ENCODE measurements at places on chromosomes 11 and 22.
A peak's percentile ranks its signal among the peaks of the same experiment; 100 is the strongest.

GRCh38 chr11:3170044-3170755 is 5.1 kb upstream of the OSBPL5 start:
- no peak for DNase-seq

DNA sequence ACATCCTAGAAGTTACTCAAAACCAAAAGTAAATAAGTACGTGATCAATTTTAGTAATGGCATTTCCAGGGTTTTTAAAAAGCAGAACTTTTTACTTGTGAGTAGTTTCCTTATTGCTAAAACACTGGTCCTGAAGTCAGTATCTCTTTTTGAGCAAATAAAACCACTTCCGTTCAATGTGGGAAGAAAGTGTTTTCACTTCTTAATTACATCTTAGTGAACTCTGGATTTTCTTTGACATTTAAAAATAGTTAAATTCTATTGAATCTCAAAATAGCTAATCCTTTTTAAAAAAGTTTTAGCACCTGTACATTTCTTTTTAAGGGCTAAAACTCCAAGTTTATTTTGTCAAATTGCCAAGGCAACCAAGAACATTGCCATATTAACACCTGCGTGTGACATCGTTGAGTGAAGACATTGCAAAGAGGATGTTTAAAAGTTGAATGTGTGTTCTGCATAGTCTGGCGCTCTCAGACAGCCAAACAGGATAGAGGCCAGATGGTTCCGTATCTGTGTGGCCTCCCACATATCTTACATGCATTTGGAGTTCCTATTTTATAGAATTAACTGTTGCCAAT is 17.2 kb upstream of the OR5B21 start:
- no peak for DNase-seq

GRCh38 chr11:3000032-3000961 is 8.2 kb upstream of the NAP1L4 start:
- DNase-seq = no peak

- DNase-seq = no peak
These were observed 57.2 kb downstream of the GUCY1A2 start for GRCh38 chr11:106961048-106961447.

- peak; percentile 86 for DNase-seq
These were observed 103.8 kb downstream of the FAM168A start for GRCh38 chr11:73493956-73494598.

GRCh38 chr11:86243396-86243795 is 1.2 kb upstream of the EED start:
- DNase-seq = no peak

DNA sequence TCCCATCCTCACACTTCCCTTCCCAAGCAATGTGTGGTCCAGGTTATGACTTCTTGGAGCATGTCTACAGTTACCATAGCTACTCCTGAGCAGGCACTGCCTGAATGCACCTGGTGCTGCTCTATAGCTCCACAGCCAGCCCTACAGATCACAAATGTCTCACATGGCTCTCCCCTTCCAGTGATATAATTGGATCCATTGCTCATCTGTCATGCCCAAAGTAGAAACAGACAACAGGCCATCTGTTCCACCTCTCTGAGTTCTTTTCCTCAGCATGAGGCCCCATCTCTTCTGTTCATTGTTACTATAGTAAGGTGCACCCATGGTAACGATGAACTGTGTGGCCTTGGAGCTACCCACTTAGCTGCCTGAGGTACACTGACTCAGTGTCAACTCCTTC is 320.3 kb upstream of the ZC3H12C start:
- DNase-seq = no peak

GRCh38 chr11:21396342-21397008 is 727.1 kb downstream of the NELL1 start:
- no peak for DNase-seq

- DNase-seq = peak; percentile 12
These were observed 32.4 kb downstream of the TMEM225 start for GRCh38 chr11:123853038-123853437.

GRCh38 chr22:20026996-20027601 is 6.2 kb downstream of the TANGO2 start:
- no peak for DNase-seq

DNA sequence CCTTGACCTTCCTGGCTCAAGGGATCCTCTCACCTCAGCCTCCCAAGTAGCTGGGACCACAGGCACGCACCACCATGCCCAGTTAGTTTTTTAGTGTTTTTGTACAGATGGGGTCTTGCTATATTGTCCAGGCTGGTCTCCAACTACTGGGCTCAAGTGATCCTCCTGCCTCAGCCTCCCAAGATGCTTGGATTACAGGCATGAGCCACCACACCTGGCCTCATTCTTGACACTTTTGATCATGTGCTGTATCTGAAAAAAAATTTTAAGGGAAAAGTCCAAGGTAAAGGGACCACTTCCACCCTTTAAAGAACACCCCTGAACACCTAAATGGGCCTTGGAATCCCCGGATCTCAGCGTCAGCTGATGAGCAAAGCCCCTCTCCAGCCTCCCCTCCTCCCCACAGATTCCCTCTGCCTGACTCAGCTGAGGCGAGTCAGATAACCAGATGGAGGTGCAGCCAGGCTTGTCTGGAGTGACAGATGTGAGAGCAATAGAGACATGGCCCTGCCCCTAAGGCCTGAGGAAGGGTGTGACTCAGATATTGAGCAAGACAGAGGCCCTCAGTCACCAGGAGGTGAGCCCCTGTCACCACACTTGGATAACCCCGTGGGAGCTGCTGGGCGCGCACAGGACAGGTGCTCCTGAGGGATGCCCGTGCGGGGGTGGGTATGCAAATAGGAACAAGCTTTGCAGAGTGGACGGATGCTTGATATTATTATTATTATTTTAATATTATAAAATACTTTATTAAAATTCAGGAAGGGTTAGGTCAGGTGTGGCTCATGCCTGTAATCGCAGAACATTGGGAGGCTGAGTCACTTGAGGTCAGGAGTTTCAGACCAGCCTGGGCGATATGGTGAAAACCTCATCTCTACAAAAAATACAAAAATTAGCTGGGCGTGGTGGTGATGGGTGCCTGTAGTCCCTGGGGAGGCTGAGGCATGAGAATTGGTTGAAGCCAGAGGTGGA is 5.0 kb upstream of the CCDC88B start:
- DNase-seq = no peak

GRCh38 chr11:8905528-8906165 is 5.3 kb upstream of the AKIP1 start:
- DNase-seq = no peak

DNA sequence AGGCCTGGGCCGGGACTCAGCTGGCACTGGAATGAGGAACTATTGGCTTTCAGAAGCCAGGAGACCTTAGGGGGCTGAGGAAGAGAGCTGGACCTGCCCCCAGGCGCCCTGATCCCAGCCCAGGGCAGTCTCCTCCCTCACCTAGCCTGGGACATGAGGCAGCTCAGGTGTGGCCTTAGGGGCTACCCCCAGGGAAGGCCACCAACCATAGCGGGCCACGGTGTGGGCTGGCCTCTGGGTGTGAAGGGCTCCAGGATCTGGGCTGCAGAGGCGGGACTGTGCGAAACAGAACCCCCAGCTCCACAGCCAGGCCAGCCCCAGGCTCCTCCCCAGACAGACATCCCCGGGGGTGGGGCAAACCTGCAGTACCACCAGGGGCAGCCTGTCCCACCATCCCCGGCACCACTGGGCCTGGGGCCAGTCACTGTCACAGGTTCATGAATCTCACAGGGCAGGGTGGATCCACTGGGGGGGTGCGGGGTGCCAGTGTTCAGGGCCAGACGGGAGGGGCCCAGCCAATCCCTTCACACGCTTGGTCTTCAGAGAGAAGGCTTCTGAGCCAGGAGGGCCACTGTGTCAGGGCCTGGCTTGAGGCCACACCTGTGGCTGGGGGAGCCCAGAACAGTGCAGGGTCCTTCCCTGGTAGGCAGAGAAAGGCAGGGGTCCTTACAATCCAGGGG is 3.5 kb downstream of the PLXNB2 start:
- no peak for DNase-seq

DNA sequence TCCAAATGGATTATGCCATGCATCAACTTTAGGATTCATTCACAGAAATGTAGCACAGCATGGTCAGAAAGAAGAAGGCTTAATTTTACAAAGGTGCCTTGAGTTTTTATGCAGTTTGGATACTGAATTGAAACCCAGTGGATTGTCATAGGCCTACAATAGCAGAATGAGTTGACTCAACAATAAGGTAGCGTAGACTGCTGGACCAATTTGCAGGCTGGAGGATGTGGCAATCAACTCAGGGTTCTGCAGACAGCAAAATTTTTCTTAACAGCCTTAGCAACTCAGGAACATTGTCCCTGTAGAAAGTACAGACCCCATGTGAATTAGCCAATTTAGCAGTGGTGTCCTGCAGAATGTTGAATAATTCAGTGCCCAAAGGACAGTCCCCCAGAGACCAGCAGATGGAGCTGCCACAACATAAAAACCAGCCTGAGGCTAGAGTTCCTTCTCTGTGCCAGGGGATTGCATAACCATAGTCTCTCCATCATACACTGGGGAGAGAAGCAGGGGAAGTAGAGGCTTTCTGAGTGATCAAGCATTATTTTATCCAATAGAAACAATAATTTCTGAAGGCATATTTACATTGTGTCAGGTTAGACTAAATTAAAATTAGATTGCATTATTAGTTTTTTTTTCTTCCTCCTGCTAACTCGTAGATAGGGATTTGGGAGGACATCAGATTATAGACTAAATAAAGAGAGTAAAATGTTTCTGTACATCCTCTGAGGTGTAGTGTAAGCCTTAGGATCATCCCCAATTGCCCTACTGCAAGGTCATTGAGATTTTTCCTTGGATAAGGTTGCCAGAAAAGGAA is 20.3 kb upstream of the MRPL17 start:
- DNase-seq = peak; percentile 15

- DNase-seq = no peak
These were observed 5.9 kb downstream of the RHOG start for GRCh38 chr11:3834664-3835461.

GRCh38 chr11:108754901-108755625 is 90.2 kb downstream of the DDX10 start:
- no peak for DNase-seq

DNA sequence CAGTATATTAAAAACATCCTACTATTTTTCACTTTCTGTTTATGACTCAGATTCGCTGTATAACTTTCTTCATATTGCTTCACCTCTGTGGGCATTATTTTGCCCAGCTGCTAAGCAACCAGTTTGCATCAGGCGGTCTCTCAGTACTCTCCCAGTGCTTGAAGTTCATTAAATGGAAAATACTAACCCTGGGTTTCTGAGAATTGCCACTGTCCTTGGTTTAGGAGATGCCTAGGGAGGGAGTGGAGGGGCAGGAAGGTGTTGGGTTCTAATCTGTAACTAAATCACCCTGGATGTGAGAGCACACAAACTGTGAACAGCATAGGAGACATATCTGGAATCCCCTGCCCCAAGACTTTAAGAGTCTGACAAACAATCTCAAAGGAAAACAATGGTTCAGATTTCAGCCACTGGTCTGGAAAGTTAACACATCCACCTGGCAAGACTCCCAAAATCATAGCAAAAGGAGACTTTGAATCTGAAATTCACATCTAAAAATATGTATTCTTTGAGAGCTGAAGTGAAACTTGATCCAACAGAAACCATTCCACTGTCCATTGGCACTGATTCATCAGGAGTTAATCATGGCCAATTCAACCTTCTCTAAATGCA is 540.0 kb downstream of the SOX6 start:
- DNase-seq = no peak

GRCh38 chr11:70608568-70609470 is 210.5 kb downstream of the CTTN start:
- no peak for DNase-seq

DNA sequence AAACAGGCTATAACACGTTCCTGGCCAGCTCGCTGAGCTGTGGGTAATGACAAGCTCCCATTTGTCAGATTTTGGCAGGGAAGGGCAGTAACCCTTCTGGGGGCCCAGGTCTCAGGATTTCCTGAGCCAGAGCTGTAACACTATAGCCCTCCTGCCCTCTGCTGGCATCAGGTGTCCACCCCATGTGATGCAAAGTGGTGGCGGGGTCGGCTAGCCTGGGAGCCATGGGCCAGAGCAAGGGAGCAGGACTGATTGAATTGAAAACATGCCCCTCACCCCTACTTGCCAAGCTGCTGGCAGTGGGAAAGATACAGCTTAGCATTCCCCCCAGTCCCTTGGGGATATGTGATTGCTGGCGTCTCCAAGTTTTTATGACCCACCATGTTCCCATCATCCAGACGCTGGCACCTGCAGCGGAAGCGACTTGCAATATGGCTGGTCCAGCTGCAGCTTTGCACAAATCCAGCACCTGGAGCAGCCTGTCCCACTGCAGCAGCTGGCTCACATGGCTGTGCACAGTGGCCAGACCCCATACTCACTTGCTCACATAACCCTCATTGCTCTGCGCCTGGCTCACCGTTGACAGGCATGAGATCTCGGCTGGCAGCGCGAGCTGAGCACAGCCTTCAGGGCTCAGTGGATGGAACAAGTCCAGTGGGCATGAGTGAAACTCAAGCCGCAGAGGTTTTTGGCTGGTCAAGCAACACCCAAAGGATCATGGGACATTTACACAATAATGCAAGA is 1147.8 kb downstream of the JRKL start:
- DNase-seq = no peak

GRCh38 chr11:134532921-134533421 is 120.9 kb upstream of the B3GAT1 start:
- no peak for DNase-seq

DNA sequence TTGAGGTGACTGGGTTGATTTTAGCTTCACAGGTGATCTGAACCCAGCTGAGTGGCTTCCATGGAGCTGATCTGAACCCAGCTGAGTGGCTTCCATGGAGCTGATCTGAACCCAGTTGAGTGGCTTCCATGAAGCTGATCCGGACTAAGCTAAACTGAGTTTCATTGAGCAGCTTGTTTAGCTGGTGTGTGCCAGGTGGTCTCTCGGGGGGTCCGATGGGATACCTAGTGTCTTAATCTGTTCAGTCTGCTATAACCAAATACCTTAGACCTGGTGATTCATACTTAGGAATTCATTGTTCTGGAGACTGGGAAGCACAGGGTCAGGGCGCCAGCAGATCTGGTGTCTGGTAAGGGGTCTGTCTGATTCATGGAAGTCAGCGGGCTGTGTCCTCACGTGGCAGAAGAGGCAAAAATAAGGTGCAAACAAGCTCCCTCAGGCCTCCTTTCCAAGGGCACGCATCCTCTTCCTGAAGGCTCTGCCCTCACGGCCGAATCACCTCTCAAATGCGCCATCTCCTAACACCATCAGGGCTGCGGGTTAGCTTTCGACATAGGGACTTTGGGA is 52.5 kb upstream of the KCNQ1OT1 start:
- no peak for DNase-seq

DNA sequence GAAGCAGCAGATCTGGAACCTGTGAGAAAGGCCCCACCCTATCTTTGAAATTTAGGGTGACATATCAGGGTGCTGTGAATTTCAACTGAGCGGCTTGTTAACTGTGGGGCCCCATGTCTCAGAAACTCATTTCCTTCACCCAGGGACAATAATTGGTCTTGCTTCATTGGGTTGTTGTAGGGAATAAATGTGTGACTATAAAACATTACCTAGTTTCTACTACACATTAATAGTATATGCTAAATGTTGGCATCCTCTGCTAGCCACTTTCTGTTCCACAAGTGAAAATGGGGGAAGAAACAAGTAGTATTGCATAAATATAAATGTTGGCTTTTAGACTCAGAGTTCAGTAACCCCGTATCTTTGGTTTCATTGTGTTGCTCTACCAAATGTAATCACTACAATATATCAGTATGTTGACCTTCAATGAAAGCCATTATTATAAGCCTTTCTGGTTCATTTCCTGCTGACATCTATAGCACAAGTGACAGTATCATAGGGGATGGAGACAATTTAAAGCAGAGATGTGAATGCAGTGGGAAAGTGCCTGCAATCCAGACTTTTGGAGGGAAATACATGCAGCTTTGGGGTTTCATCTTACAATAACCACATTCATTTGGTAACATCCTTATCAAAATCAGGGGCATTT is 905.5 kb upstream of the RAG2 start:
- no peak for DNase-seq

- DNase-seq = no peak
These were observed 323.6 kb upstream of the SYN3 start for GRCh38 chr22:33381531-33382406.

Data from iPS DF 19.7 (cell line).